Kidney tubule cell (primary cell): ENCODE measurements at places on chromosomes 2 and 18.

- no peak for DNase-seq
These were observed 53.1 kb upstream of the NRP2 start for GRCh38 chr2:205629091-205629776.

GRCh38 chr2:118519511-118519910 is 327.9 kb downstream of the EN1 start:
- DNase-seq, result no peak

- DNase-seq, result peak; percentile 37
These were observed 53.3 kb downstream of the CCDC148 start for GRCh38 chr2:158403237-158403636.

GRCh38 chr2:47086054-47086471 is 69.0 kb downstream of the STPG4 start:
- no peak for DNase-seq

DNA sequence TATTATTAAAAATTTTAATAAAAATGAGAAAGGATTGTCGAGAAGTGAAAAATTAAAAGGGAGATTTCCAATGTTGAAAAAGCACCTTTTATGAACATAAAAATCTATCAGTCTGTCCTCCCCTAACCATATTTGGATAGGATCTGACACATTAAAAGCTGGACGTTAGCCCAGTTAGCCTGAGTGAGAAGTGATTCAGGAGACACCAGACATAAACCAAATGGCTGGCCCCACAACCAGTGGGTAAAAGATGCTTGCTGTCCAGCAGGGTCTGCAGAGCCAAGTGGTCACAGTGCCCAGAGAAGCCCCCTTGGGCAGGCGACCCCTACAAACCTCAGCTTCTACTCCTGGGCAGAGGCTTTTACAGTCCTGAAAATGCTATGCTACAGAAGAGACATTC is 253.8 kb upstream of the LYPD1 start:
- no peak for DNase-seq

DNA sequence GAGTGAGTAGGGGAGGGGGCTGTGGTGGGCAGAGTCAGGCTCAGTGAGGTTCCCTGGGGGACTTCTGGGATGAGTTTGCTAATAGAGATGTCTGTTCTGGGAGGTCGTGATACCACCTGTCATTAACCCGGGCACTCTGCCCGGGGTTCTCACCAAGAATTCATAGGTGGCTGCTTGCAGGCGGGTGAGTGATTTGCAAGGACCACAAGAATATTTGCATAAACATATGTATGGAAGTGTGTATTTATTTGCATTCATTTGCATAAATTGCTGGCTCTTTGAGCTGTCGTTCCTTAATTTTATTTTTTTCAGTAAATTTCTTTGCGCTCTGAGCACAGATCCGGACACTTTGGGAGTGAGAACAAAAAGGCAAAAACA is 260.0 kb downstream of the ATAD2B start:
- no peak for DNase-seq

DNA sequence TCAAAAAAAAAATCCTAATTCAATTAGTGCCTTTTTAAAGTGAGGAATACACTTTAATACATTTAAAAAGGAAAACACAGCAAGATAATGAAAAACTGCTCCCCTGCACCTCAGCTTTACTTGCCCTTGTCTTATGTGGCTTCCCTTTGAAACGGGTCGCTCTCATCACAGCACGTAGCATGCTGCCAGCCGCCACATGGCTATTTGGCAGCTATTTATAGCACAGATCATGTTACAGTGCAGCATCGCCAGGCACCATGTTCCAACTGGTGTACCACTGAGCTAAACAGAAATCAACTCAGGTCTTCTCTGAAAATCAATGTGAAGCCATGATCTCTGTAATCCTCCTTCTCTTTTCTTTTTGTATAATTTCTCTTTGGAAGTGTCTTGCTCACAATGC is 65.1 kb downstream of the TMEM182 start:
- peak; percentile 13 for DNase-seq

DNA sequence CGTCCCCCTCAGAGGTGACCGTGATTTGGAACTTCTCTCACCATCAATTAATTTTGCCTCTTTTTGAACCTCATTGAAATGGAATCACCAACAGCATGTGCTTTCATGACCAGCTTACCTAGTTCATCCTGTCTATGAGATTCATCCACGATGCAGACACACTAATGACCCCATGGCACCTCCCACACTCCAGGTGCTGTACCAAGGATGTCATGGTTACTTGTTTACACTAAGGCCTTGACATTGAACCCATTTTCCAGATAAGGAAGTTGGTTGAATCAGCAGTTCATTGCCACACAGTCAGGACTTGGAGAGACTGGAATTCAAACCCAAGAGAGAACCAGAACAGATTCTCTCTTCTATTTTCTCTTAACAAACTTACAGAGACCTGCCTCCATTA is 139.0 kb downstream of the ZFP36L2 start:
- DNase-seq, result peak; percentile 29

- DNase-seq, result no peak
These were observed 110.4 kb upstream of the SCN1A start for GRCh38 chr2:166238176-166238575.

DNA sequence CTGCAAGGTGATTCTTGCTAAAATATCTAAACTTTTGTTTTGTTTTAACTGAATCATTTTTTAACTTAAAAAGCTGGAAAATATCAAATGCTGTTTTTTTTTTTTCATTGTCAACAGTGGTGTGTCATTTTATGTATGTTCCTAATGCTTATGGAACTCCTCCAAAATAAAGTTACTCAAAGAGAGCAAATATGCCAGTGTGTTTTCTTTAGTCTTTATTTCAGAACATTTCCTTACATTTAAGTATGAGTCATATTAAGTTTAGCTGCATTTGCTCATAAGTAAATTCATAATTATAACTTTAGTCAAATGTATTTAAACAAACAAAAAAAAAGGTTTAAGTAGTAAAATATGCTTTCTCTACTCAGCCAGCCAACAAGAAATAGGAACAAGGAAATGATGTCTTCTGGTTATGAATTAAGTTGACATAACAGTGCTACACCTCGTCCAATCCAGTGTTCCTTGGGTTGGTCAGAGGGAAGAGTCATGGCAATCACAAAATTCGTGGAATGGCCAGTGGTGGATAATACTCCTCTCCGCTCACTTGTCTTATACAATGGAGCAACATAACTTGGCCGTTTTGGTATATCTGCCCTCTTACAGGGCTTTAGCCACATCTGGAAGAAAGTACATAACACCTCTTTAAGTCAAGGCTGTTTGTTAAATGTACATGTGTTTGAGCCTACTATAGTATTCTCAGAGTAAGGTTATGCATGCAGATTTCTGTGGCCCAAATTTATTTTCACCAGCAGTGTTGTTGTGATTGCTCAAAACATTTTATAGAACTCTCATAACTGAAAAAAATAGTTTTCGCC is 80.7 kb downstream of the SLC39A10 start:
- DNase-seq, result no peak

DNA sequence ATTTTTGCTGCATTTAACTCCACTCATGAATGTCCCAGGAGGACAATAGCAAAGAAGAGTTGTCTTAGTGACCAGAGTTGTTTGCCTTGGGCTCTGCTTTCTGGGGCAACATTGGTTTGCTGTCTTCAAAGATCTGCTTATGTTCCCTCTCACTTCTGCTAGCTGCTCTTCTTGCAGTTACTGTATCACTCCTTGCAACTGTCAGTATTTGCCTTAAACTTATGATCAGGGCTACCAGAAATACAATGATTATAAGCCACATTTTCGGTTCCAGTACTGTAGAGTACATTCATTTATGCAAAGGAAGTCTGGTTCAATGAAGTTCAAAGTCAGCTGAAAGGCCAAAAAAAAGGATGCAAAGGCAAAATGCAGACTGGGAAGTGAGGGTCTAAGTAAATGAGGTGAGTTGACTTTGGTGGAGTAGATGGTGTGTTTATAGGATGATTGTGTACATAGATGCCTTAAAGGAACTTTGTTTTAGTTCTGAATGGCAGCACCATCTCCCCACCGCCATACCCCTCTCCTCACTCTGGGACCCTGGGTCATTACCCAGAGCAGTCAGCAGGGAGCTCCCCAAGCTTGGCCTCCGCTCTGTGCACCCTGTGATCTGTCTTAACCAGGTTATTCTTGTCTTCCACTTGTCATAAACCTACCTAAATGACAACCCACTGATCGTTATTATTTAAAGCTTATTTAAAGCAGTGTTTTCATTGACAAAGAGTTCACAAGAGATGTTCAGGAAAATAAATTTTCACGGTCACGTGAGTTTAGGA is 236.0 kb downstream of the DOK6 start:
- no peak for DNase-seq

- no peak for DNase-seq
These were observed 524.4 kb downstream of the IRS1 start for GRCh38 chr2:226275215-226275614.

GRCh38 chr18:2982452-2983269 is 30.3 kb downstream of the LPIN2 start:
- peak; percentile 38 for DNase-seq

GRCh38 chr2:172438741-172439508 is 11.5 kb downstream of the ITGA6 start:
- peak; percentile 75 for DNase-seq

DNA sequence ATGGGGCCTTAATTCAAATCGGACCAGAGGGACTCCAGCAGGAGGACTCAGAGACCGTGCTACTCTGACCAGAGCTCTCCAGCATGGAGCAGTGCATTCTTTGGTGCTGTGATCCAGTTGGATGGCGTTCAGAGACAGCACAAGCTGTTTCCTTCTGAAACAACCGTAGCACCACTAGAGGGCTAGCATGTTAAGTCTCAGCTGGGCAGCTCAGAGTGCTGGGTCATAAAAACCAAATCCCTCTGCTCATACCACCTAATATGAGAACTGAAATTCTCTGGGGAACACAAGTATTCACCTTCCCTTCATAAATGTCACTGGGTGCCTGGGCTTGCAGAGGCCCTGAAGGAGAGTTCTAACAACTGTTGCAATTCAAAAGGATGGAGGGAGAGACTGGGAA is 97.7 kb upstream of the TFCP2L1 start:
- no peak for DNase-seq

GRCh38 chr2:19140463-19141208 is 217.8 kb downstream of the OSR1 start:
- DNase-seq, result peak; percentile 92

- no peak for DNase-seq
These were observed 9.2 kb upstream of the TMEM247 start for GRCh38 chr2:46470114-46470628.

DNA sequence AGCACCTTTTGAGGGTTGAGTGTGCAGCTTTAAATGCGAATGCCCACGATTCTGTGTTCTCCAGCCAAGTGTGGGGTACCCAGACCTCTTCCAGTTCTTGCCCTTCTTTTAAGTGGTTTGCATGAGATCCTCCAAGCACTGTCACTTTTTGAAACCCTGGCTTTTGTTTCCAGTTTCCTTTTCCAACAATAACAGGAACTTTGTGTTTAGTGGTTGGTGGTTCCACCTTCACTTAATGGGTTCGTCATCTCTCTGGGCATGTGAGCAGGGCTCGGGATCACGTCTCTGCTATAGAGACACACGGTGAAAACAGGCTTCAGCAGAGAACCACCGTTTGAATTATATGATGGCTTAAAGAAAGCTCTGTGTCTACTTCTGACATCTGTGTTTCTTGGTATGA is 197.6 kb downstream of the LDLRAD4 start:
- no peak for DNase-seq

DNA sequence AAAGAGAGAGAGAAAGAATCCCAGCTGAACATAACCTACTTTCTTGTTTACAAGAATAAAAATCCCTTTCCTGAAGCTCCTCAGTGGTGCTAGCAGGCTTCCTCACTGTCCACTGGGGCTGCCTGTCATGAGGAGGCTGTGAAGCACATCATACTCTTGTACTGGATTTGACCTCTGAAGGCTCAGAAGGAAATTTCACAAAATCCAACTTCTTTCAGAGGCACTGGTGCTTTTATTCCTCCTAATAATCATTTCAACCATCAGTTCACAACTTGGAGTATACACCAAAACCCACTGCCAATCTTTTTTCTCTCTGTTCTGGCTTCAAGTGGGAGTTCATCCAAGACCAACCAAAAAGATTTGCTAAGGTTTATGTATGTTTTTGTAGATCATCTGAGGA is 48.5 kb downstream of the TMX3 start:
- DNase-seq, result no peak

- DNase-seq, result no peak
These were observed 34.1 kb downstream of the SS18 start for GRCh38 chr18:26056291-26056690.

DNA sequence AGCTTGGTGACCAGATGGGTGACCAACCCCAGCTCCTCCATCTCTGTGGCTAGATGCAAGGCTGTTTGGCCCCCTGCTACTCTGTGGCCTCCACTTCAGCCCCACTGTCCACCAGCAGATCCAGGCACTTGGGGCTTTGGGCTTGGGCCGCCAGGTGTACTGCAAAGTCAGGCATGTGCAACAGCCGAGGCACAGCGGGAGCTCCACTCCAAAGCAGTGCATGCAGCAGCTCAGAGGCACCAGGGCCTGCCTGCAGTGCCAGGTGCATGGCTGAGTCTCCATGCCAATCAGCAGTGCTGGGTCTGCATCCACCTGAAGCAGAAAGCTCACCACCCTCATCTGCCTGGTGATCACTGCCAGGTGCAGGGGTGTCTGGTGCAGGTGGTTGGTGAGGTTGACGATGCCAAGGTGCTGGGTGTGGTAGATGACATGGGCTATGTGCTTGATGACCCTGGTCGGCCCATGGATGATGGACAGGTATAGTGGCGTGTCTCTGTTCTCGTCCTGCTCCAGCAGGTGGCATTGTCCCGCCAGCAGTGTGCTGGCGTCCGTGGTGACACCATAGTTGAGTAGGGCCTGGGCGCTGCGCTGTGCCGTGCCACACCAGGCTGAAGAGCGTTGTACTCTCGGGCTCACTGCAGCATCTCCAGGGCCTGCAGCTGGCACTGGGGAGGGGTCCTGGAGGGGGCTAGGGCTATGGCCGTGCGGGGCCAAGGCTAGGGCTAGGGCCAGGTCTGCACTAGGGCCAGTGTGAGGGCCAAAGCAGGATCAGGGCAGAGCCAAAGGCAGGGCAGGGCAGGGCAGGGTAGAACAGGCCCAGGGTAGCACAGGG is 1.0 kb upstream of the ANKRD62 start:
- peak; percentile 30 for DNase-seq

- peak; percentile 1 for DNase-seq
These were observed 686.8 kb upstream of the DDX18 start for GRCh38 chr2:117127680-117128079.

DNA sequence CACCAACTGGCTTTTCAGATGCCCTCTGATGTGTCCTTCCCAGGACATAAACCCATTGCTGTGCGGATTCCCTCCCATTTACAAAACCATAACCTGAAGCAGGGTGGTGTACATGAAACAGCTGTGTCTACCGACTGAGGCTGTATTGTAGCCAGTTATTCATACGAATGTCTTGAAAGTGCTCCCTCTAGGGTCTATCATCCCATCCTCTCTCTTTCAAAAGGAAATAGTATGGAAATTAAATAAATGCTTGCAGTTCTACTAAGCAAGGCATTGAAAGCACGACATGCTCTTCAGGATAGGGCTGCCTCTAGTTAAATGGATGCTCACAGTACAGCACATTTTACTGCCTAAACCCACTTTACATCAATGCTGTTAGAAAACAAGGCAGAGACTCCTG is 112.2 kb upstream of the PXDN start:
- DNase-seq, result no peak

DNA sequence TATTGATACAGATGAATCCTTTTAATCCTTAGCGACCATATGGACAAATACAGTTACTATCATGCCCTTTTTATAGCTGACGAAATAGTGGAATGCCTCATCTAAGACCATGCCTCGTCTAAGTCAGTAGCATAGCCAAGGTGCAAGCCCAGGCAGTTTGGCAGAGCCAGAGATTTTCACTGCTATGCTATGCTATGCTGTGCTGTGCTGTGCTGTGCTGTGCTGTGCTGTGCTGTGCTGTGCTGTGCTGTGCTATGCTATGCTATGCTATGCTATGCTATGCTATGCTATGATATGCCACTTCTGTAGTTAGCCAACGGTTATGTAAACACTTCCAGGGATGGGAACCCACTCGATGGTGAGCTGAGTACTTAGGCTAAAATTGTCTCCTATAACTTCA is 91.6 kb upstream of the MAP4K3 start:
- DNase-seq, result no peak
